ENCODE measurements at places on chromosomes 3 and 15.
A peak's percentile ranks its signal among the peaks of the same experiment; 100 is the strongest.

- no peak for DNase-seq
Measured at GRCh38 chr3:100899440-100900091, 93.7 kb downstream of the ABI3BP start.

- no peak for DNase-seq
Measured at GRCh38 chr3:31493149-31493548, 39.6 kb upstream of the STT3B start.

DNA sequence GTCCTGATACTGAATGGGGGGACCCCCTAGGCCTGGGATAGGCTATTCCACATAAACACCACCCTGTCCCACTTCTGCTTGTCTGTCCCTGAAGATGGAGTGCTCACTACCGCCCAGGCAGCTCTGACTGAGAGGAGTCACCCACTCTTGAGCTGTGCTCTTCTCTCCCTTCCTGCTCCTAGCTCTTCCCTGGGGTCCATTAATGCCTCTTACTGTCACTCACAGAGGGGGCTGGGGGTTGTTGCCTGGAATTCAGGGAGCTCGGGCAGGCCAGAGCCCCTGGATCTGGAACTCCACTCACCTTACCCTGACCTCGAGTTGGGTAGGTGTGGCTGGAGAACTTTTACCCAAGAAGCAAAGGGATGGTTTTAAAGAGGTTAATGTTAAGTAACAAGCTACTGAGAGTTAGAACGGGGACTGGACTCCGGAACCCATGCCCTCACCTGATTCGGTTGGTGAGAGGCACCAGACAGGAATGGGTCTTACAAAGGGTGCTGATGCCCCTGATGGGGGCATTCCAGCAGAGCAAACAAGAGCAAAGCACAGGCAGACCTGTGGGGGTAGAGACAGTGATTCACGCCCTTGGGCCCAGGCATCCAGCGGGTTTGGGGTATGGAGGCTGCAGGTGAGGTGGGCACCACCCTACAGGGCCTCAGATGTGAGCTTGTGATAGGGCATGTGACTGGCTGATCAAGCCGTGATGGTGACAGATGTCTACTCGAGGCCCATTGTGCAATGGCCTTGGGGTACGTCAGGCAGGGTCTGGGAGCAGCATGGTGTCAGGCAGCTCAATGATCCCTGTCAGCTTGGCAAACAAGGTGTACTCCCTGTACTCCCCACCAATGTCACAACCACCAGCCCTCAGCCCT, 5.4 kb downstream of the NBEAL2 start:
- no peak for DNase-seq

DNA sequence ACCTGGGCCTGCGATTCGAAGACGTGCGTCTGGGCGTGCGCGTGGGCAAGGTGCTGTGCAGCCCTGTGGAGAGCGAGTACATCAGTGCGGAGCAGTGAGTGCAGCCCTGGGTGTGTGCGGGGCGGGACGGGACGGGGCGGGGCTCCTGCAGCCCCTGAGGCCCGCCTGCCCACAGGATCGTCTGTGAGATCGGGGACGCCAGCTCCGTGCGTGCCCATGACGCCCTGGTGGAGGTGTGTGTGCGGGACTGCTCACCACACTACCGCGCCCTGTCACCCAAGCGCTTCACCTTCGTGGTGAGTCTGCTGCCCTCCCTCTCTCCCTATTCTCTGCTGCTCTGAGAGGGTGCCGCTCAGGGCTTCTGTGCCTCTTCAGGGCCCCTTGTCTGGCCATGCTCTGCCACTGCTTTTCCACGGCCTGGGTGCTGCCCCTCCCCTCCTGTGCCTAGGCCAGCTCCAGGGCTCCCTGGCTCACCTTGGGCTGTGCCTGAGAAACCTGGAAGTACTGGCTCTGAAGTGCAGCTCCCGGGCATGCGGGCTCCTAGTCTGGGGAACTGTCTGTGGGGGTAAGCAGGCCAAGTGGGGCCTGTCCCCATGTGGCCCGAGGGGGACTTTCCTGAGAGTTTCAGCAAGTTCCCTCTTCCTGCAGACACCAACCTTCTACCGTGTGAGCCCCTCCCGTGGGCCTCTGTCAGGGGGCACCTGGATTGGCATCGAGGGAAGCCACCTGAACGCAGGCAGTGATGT, 31.8 kb downstream of the PLXNA1 start:
- no peak for DNase-seq

DNA sequence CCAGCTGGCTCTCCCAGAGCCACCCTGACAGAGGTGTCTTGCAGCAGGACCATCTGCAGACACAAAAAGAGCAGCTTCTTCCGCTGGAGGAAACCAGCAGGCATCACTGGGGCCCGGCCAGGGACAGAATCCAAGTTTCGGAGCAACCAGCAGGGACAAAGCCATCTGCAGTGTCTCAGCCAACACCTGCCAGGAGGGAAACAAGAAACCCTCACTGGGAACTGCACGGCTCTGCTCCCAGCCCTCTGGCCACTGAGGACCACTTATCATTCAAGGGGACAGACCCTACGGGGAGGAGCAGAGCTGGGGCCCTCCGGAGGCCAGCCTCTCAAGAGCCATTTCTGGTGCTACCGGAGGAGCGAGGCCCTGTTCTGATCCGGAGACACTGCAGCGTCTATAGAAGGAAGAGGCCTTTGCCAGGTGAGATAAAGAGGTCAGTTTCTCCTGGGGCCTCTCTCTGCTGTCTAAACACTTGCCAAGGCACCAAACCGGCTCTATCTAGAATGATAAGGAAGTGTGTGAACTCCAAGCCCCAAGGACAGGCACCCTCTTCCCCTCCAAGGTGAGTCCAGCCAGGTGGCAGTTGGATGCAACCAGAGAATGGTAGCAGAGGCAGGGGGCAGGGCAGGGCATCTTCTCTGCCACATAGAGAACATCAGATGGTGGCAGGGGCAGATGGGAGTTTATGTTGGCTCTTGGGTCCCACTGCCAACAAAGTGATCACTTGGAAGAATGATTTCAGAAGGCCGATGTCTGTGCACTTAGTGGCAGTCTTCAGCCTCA, 89.0 kb downstream of the CHSY1 start:
- no peak for DNase-seq

DNA sequence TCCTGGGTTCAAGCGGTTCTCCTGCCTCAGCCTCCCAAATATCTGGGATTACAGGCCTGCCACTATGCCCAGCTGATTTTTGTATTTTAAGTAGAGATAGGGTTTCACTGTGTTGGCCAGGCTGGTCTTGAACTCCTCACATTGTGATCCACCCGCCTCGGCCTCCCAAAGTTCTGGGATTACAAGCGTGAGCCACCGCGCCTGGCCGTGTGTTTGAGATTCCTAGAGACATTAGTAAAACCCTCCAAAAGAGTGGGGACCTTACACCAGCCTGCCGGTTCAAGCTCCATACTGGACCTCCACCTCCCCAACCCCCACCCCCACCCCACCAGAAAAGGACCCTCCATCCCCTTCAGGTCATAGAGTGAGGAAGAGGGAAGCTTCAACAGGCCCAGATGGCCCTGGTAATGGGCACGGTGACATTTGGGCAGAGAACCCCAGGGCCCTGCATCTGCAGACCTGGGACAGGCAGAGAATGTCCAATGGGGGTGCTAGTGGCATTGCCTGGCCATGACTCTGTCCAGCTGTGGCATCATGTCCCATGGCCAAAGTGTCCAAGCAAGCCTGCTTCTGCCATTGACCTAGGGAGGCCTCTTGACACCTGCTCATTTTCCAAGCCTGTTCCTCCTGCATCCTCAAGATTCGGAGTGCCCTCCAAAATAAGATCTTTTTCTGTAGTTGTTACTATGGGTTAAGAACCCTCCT, 108.9 kb upstream of the KLF13 start:
- DNase-seq, result no peak

- no peak for DNase-seq
Measured at GRCh38 chr3:32493437-32494414, 8.9 kb downstream of the CMTM6 start.

GRCh38 chr15:76201536-76202255, 109.6 kb downstream of the ETFA start:
- no peak for DNase-seq

- no peak for DNase-seq
Measured at GRCh38 chr3:170056710-170057454, 19.1 kb downstream of the GPR160 start.

DNA sequence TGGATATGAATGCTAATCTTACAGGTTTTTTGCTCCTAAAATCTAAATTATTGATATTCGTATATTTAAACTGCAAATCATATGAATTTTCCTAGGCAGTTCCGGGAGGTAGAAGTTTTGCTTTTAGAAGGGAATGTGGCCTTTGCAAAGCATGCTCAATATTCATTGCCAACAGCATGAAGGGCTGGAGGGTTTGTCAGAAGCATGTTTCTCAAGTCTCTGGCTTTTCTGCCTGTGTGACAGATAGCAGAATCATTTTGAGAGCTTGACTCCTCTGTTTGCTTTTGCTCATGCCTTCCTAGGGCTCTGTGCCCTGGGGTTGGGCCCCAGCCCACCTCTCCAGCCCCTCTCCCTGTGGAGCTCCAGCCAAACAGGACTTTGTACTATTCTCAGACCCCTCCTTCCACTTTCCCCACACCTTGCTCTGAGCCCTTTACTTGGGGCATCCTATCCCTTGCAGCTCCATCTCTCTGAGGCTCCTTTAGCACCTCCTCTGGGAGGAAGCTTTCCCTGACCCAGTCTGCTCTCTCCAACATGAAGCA, 91.3 kb downstream of the ARNT2 start:
- no peak for DNase-seq

DNA sequence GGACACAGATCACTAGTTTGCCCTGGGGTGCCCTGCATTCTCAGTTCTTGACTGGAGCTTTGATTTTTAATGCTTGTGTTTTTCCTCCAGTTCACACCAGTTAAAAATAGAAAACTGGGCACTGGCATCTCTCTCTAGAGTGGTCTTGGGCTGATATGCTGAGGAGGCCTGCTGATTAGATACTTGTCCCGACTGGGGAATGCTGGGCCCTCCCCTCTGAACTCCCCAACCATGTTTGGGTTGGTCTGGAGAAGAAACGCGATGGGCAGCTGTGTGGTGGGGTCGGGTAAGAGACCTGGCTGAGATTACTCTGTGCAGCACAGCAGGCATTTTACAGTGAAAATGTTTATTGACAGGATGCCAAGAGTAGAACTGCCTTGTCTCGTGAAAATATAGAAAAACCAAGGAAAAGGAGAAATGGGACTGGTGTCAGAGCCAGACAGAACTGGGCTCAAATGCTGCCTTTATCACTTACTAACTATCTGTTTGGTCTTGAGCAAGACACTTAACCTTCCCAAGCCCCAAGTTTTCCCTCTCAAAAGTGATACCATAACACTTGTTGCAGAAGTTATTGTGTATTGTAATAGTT, 1.6 kb upstream of the ACTC1 start:
- no peak for DNase-seq

DNA sequence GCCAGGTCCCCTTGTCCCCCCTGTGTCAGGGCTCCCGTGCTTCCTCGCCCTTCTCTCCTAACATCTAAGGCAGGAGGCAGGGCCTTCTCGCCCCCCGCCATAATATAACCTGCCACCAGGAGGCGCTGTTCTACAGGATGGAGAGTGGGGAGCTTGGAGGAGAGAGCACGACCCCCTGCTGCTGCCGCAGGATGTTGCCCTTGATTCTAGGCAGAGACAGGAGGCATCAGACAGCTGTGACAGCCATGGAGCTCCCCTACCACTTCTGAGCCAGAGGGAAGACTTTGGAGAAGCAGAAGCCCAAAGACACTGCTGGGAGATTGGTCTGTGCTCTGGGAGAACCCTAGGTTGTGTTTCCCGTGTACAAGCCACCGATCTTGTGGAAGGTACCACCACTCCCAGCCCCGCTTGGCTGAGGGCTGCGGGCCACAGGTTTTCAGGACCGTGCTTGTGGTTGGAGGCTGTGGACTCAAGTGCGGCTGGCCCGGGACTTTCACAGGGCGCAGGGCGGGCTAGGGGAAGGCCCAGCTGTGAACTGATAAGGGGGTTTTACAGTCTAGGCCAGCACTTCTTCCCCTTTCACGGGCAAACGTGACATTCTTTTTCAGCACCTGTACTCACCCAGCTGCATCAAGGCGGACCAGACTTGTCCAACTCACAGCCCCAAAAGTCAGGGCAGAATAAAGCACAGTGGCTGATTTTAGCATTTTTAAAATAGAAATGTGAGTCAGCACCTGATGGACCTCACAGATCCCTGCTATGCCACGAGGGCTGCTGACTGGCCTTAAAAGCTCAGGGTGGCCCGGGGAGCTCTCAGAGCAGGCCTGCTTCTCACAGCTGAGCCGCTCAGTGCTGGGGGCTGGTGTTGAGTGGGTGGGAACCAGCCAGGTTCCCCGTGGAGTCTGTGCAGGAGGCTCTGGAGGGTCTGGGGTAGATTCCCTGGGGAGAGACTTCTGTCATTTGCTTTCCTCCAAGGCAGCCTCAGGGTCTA, 2.6 kb upstream of the TIGIT start:
- peak; percentile 9 for DNase-seq

DNA sequence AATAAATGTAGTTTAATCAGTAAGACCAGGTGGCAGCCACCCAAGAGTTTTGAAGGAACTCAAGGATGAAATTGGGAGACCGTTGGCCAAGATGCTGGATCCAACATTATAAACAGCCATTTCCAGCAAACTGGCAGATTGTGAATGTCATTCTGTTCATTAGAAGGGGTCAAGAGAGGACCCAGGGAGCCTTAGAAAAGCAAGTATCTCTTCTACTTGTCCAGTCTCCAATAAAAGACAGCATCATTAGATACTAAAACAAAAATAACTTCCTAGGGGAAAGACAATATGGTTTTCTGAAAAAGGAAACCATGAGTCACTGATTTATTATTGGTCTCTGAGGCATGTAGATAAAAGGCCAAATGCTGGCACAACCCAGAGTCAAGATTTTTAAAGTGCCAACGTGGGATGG, 67.9 kb downstream of the GADL1 start:
- no peak for DNase-seq

GRCh38 chr3:35932995-35933394, 293.7 kb downstream of the ARPP21 start:
- DNase-seq, result no peak

DNA sequence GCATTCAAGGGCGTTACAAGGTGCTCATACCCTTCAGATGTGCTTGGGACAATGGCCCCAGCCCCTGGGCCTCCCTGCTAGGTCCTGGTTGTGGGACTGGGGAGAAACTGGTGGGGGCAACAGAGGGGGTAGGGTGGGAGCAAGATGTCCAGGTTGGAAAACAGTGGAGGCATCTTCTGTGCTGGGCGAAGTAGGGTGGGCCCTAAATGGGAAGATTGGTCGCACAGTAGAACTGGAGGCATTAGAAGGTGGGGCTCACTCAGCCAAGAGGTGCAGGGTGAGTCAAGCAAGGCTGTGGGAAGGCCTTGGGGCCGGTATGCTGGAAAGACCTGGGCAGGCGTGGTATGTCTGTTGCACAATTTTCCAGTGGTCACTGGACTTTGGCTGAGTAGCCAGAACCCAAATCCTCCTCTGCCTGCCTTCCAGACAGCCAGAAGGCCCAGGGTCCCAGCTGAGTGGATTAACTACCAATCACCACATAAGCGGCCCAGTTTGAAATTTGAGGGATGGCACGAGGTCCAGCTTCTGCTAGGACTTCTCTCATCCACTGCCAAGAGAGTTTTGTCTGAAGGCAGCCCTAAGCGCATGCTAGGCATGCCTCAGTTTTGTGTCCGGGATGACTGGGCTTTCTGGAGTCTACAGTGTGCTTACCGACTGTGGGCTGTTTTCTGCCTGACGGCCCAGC, 74.5 kb downstream of the LSM3 start:
- DNase-seq, result no peak

- no peak for DNase-seq
Measured at GRCh38 chr3:113501597-113501996, 13.4 kb downstream of the SPICE1 start.

- DNase-seq, result no peak
Measured at GRCh38 chr3:28291577-28291976, 50.2 kb downstream of the CMC1 start.

Data from NCI-H748 treated with DMSO at 0.1 percent for 48 hours (cell line).